ENCODE measurements at places on chromosomes 7 and 10.

- no peak for DNase-seq
These were observed 51.7 kb downstream of the AKR1D1 start for GRCh38 chr7:138127996-138128395.

DNA sequence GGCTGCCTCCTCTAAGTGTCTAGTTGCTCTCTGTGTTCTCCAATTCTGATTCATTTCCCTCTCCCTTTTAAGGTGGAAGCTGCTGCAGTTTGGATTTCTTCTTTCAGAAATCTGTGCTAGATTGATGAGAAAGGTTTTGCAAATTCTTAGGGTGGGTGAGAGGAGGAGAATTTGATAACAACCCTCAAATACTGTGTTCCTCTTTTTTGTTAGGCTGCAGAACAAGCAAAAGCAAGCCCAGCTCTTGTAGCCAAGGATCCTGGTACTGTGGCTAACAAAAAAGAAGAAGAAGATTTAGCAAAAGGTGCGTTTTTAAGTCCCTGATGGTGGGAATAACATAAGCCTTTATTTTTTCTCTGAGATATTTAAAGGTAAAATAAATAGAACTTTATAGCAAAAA, 49.1 kb downstream of the STAM start:
- DNase-seq: no peak

- DNase-seq: no peak
These were observed 61.5 kb downstream of the GRB10 start for GRCh38 chr7:50721160-50721559.

- no peak for DNase-seq
These were observed 91.6 kb upstream of the CCDC6 start for GRCh38 chr10:59997827-59998525.

DNA sequence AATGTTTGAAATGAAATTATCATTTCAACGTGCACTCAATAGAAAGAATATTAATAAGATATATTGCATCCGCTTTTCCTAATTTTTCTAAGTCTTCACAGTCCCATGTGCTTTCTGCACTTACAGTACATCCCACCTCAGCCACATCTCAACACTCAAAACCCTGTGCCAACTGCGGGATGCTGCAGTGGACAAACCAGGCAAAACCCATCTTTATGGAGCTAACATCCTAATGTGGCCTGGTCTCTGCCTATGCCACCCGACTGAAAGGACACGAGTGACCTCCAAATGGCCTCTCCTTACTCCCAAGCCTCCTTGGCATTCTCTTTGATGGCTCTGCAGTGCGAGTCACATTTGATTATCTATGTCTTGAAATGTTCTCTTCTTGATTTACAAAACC, 57.4 kb upstream of the ADRB1 start:
- no peak for DNase-seq

GRCh38 chr7:17598305-17598704, 299.9 kb downstream of the AHR start:
- no peak for DNase-seq

- DNase-seq: no peak
These were observed 3.5 kb upstream of the AKR1B1 start for GRCh38 chr7:134462337-134462925.

GRCh38 chr10:22320591-22321155, at the start of gene BMI1:
Gene BMI1 (plus strand): TSS chr10:22321099. CDS start chr10:22326450, 5,351 bp downstream.
- DNase-seq: peak; percentile 86

DNA sequence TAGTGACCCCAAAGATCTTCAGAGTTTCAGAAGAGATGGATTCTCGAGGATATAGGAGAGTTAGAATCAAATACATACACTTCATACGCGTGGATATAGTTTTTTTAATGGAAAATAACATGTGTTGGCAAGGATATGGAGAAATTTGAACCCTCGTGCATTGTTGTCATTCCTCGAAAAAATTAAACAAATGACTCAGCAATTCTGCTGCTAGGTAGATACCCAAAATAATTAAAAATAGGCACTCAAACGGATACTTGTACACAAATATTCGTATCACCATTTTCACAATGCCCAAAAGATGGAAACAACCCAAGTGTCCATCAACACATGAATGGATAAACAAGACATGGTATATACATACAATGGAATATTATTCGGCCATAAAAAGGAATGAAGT, 5.6 kb upstream of the NT5C2 start:
- no peak for DNase-seq

DNA sequence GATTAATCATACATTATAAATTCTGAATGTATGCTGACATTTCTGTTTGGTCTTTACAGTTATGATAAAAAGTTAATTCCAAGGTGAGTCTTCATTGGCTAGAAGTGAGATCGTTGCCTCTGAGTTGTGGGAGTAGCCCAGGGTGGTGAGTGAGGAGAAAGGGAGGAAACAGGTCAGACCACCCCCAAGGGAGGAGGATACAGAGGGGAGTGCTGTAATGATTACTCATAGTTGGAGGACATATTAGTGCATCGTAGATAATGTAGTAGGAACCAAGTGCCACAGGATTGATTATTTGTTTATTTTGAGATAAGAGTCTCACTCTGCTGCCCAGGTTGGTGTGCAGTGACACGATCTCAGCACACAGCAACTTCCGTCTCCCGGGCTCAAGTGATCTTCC, 672.2 kb downstream of the INHBA start:
- no peak for DNase-seq

- DNase-seq: no peak
These were observed 56.8 kb downstream of the MPP7 start for GRCh38 chr10:28246023-28246422.

DNA sequence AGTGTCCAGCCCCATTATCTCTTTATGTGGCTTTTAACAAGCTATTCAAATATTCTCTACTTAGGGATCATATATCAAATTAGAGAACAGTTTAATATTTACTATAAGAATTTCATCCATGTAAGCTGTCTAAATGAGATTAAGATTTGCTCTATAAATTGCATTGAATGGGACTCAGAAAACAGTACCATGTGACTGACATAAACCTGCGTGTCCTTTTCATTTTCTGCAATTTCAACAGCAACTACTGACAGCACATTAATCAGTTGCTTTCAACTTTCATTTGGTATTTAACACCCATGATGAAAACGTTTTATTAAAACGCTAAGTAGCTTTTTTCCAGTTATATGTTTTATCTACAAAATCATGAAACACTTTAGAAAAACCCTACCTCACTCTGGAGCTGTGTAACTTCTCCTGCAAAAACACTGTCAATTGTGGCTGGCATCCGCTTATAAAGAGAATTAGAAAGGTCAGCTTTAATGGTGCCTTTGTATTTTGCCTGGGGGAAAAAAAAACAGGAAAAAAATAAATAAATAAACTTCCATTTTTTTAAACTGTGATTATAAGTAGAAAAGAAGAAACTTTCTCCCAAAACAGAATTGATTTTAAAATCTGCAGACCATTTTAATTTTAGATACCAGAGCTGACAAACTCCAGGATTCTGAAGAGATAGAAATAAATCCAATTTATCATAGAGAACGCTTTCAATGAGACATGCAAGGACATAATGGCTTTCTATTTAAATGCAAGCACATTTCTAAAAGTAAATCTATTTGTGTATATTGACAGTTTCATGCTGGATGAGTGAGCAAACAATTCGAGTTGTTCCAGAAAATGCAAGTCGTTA, 9.2 kb downstream of the NEBL start:
- DNase-seq: no peak

DNA sequence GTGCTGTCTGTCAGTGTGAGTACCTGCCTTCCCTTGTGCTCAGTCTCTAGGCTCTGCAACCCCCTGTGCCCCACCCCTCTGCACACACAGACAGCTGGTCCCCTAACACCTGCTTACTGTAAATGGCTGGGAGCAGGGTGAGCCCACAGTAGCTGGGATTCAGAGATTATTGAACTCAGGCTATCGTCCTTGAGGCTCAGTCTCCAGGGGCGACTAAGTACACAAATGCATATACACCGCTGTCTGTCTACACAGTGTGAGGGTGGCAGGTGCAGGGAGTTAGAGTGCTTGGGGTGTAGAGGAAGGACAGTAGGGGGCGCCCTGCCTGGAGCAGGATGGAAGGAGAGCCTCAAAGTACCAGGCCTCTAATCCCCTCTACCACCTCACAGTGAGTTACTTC, 12.9 kb downstream of the UPP1 start:
- DNase-seq: no peak

- no peak for DNase-seq
These were observed 261.7 kb upstream of the PRKCQ start for GRCh38 chr10:6841761-6842160.

DNA sequence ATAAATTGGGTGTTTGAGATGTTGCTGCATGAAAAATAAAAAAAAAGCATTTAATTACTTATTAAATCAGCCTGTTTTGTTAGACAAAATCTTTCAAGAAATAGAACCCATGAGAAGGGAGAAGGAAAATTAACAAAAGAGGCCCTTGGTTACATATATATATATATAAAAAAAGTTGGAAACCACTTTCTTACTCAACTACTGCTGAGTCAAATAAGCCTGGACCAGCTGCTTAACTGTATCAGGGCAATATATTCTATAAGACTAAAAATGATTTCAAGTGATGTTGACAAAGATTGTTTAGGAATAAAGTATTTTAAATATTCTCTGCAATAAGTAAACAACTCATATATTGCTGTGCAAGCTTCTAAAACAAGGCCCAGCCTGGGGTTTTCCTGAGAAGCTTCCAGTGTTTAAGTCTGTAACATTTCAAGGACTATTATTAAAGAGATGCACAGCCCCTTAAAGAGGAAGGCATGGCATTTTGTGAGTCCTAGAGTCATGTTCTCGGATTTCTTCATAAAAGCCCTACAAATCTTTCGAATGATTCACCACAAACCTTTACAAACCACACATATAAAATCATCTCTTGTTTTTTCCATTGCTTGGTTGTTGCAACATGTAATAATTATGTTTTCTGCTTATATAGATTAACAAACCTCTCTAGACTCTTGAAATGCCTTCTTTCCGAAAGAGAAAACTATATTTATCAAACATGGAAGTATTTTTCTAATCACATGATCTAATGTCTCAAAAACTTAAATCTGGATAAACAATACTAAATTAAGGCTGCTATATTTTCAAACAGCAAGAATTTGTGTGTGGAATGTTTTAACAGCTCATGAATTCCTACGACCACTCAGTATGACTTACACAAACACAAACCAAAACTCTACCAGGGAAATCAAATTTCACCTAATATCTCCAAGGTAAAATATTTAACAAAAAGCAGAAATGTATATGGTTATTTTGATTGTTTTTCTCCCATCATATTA, 14.3 kb downstream of the JAZF1 start:
- no peak for DNase-seq

DNA sequence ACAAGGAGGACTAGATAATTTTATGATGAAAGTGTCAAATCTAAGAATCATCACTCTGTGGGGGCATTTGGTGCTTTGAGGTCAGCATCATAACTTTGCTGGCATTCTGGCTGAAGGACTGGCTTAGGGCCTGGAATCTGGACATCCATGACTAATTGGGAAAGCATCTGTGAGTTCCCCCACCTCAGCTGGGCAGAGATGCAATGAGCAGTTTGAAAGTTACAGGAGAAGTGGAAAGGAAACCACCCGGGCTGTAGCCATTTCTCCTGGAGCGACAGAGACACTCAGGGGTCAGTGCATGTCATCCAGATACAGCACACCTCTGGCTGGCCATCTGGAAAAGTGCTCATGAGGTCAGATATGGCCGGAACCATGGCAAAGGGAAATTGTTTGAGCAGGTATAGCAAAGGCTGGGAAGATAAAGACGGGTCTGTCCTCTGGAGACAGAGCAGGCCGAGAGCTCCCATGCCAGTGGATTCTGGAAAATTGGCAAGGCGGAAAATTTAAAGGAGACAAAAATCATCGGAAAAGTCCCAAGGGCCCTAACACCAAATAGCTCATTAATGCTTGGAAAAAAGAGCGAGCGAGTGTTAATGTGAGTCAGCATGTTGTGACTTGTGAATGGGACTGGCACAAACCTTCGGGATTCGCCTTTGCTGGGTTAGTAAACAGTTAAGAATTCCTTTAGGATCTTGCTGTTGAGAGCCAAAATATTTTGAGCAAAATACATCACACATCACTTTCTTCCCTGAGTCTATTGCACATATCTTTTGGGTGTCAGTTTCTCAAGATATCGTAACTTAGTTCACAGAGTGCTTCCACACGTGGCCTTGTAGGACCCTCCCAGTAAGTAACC, 188.4 kb upstream of the AGK start:
- DNase-seq: no peak

GRCh38 chr7:72286519-72286918, 125.6 kb downstream of the CALN1 start:
- peak; percentile 31 for DNase-seq
